ENCODE measurements at places on chromosomes 2 and 18. TPM values are rescaled to one million over a fixed set of nuclear protein-coding genes. Genes with fewer than 3 reads are reported as not detected.

Gene PRKAG3
- not detected for total RNA-seq

- ATAC-seq, result no peak
Measured at GRCh38 chr2:10777111-10777841, 35.3 kb downstream of the PDIA6 start.

Gene DLGAP1
- total RNA-seq, result 0.28 TPM

DNA sequence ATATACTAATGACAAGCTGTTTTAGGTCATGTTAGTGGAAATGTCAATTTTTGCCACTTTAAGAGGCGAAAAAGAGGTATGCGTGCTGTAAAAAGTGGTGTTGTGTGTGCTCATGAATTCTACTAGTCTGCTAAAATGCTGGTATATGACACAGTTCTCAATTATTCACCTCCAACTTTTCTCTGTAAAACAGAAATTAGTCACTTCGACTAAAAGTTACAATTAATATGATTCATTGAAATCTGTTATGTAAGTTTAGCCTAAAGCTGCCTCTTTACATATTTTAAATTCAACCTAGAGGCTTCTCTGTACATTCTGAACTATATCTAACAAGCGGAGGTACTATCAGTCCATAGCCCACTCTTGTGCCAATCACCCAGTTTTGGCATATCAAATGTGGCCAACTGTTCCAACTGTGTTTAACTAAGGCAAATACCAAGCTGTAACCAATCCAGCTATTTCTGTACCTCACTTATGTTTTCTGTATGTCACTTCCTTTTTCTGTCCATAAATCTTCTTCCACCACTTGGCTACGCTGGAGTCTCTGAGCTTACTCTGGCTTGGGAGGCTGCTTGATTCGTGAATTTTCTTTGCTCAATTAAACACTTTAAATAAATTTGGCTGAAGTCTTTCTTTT lies 20.8 kb downstream of the BAZ2B start:
- no peak for ATAC-seq

DNA sequence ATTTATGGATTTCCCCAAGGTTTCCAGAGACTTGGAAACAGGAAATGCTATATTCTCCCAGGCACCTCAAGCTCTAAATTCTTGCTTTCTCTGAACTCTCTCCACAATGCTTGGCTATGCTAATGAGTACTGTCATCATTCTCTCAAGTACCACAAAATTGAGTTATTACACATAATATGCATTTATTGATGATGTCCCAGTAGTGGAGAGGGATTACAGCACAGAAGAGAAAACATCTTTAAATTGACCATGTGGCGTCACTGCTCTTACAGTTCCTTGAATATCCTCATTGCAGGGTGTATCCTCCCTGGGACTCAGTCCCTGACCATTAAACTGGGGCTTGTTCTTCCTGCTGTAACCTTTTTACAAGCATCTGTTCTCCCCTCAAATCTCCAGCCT lies 681.1 kb upstream of the FANCL start:
- no peak for ATAC-seq

Gene MC2R
- not detected for total RNA-seq

DNA sequence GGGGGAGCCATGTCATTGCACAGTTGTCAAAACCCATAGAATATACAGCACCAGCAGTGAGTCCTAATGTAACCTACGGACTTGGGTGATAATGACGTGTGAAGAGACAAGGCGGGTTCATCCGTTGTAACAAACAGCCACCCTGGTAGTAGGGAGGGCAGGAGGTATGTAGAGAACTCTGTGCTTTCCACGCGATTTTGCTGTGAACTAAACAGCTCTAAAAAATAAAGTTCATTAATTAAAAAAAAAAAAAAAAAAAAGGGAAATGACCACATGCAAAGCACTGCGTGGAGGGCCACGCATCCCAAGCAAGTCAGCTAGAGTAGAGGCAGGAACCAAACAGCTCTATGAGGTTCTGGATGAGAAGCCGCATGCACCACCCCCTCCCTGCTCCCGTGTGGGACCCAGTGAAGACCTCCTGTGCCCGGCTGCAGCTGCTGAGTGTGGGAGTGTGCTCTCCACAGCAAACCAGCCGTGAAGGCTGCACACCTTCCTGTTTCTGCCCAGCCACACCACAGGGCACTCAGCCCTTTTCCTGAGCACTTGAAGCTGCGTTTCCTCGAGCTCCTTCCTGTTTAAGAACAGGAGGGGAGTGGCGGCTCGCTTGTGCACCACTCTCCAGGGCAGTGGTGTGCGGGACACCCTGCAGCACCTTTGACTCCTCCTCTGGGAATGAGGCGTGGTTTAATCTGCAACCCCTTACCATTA lies 65.6 kb downstream of the ODC1 start:
- peak; percentile 44 for ATAC-seq

- ATAC-seq, result peak; percentile 55
Measured at GRCh38 chr2:118371515-118371914, 283.2 kb downstream of the INSIG2 start.

DNA sequence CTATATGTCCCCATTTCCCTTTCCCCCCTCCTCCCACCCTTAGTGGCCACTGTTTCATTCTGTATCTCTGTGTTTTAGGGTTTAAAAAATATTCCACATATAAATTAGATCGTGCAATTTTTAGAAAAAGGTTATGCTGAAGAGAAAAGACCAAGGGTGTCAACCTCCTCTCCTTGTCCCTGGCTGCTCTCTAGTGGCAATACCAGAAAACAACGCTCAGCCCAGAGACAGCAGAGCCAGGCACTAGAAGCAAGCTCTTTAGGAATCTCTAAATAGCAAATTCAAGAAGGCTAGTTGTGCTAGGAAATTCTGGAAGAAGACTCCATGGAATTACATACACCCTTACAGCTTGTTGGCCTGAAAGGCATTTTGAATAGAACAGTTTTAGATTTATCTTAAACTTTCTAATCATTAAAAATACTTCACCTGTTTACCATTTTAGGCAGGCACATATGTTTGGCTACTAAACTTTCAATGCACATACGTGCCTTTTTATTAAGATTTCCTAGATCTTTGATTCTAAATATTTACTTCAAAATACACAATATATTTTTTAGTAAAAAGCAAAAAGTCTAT lies 35.1 kb upstream of the RASGRP3 start:
- peak; percentile 60 for ATAC-seq

GRCh38 chr2:6181525-6181924 lies 489.3 kb downstream of the SOX11 start:
- no peak for ATAC-seq

Gene ARHGEF4
- total RNA-seq, result 41.8 TPM

Gene ALPI
- total RNA-seq, result not detected

- no peak for ATAC-seq
Measured at GRCh38 chr18:32672398-32672797, 100.4 kb downstream of the KLHL14 start.

DNA sequence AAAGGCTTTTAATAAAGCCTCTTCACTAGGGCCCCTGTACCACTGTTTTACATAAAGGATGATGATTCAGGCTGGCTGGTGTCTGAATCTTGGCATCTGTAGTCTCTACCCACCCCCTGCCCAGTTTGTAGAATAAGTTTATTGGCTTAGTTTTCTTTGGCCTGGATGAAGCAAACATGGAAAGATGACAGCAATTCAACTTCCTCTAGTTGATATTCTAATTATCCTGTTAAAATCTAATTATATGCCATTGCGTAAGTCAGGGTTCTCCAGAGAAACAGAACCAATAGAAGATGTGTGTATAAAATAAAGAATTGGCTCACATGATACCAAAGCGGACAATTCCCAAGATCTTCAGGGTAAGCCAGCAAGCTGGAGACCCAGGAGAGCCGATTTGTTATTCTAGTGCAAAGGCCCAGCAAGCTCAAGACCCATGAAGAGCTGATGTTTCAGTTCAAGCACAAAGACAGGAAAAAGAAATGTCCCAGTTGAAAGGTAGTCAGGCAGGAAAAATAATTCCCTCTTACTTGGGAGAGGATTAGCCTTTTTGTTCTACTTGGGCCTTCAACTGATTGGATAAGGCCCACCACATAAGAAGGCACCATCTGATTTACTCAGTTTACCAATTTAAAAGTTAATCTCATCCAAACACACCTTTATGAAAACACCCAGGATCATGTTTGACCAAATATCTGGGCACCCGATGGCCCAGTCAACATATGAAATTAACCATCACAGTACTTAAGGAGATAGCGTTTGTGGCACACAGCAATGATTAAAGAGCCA lies 82.6 kb upstream of the LYPD1 start:
- ATAC-seq, result no peak

Gene SLC16A14
- total RNA-seq, result 3.8 TPM

Gene CCDC74B
- total RNA-seq, result 0.40 TPM

Gene IL36G
- total RNA-seq, result 27.4 TPM

DNA sequence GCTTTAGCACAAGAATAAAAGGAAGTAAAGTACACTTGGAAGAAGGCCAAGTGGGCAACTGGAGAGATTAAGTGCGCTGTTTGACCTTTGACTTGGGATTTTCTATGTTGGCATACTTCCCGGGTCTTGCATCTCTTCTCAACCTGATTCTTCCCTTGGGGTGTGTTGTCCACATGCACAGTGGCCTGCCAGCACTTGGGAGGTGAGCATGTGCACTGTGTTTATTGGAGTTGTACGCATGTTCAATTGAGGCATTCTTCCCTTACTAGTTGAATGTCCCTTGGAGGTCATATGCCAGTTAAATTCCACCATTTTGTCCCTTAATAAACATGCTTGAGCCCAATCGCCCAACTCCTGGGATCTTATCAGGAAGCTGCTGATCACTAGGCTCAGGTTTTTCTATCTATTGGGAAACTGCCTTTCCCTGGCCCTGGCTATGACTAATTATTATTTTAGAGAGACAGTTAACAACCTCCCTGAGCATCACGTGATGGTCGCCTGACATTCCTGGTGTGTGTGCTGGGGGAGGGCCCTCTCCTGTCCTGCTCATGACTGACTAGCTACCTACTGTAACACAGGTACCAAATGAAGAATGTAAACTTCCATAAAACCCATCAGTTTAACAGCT lies 62.5 kb upstream of the RAPGEF4 start:
- no peak for ATAC-seq

DNA sequence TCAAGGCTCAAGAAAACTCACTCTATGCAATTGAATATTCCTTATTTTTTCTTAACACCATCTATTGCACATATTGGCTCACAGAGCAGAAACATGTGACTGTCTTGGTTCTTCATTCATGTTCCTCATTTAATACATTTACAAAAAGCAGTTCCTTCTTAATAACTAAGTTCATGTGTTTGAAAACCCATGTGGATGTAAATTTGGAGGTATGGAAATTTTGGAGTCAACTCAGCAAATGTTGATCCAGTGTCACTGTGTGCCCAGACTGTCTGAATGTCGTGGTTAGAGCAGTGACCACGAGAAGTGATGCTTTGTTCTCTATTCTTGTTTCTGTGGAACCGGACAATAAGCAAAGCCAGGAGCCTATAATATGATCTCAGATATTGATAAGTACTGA lies 299.1 kb downstream of the SETBP1 start:
- no peak for ATAC-seq

Gene TRIM43
- not detected for total RNA-seq

Gene CCDC74A
- total RNA-seq, result 1.4 TPM

DNA sequence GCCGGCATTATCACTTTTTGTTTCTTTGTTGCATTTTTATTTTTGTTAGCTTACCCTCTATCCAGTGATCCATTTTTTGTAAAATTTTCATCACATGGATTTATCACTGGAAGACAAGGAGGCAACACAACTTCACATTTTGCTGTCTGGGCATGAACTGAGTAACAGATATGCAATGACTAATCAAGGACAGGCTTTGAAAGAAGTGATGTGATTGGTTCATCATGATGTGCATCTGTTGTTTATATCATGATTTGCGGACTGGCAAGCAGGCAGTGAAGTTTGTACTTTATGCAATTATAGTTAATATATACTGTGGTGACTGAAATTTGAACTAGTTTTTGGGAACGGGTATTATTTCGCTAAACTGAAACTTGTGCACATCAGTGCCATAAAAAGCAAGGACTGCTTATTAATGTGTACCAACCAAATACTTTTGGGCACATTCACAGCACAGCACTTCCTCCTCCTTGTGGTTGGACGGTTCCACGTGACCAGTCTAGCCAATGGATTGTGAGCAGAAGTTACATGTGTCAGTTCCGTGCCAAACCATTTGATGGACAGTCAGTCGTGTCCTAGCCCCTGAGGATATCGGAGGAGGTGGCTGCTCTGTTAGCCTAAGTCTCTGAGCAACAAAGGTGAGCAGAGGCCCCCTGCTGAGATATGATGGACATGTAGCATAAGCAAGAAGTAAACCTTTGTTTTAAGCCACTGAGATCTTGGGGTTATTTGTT lies 201.4 kb upstream of the SIX2 start:
- ATAC-seq, result no peak

Gene UGT1A5
- 0.68 TPM for total RNA-seq

DNA sequence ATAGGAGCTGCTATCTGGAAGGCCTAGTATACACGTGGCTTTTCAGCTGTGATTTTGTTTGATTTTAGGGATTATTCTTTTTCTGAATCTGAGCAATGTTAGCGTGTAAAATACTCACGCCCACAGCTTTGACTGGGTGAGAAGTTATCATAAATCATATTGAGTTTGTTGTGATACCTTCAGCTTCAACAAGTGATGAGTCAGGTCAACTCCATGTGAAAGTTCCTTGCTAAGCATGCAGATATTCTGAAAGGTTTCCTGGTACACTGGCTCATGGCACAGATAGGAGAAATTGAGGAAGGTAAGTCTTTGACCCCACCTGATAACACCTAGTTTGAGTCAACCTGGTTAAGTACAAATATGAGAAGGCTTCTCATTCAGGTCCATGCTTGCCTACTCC lies at the start of gene GKN1:
GKN1 (plus strand) TSS at position 386 of the 400 bp plus-strand sequence. CDS start 42 bp downstream, outside the sequence.
- no peak for ATAC-seq

DNA sequence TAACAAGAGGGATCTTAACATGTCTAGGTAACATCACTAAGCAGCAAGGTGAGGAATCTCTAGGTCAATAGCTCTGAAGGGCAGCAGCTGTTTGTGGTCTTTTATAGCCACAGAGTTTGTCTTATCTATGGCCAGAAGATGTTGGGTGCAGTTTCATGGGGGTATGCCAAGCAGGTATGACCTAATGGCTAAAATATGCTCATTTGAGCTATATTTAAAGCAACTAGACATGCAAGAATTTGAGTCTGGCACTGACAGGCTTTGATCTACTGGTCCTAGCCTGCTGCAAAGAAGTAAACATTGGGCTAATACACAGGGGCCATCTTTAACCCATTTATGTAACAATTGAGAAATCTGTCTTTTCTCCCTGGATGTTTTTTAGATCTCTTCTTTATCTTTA lies 13.9 kb upstream of the UGP2 start:
- ATAC-seq, result no peak

Gene SERPINB4
- total RNA-seq, result 418 TPM

GRCh38 chr2:107108556-107108955 lies 222.6 kb upstream of the ST6GAL2 start:
- peak; percentile 78 for ATAC-seq

GRCh38 chr2:238710032-238710735 lies 137.7 kb upstream of the TWIST2 start:
- no peak for ATAC-seq

Gene DOK6
- total RNA-seq, result 0.04 TPM

All from esophagus mucosa (tissue), 1 donor.